Endothelial cell of umbilical vein (primary cell): ENCODE measurements at places on chromosomes 5 and 9. TPM values are rescaled to one million over a fixed set of nuclear protein-coding genes. Genes with fewer than 3 reads are reported as not detected.

NUDT12 gene
- total RNA-seq, result 3.6 and 4.9 TPM in 2 replicates

DMRT3 gene
- not detected in 2 replicates for total RNA-seq

ABCA2 gene
- 20.0 and 23.4 TPM in 2 replicates for total RNA-seq

TNC gene
- total RNA-seq, result 0.29 TPM in 1 of 2 replicates, not detected in the other

SYNPO gene
- 93.9 and 121 TPM in 2 replicates for total RNA-seq

IL7R gene
- total RNA-seq, result 1.2 TPM in 2 replicates

HMMR gene
- total RNA-seq, result 26.0 and 31.0 TPM in 2 replicates

SPINK6 gene
- not detected in 2 replicates for total RNA-seq

CSF1R gene
- total RNA-seq, result not detected in 2 replicates

SNAPC4 gene
- total RNA-seq, result 14.7 and 17.5 TPM in 2 replicates

ANXA6 gene
- 240 and 266 TPM in 2 replicates for total RNA-seq

ACOT12 gene
- total RNA-seq, result not detected in 2 replicates

LMX1B gene
- not detected in 2 replicates for total RNA-seq

PCDHA4 gene
- total RNA-seq, result 0.04 and 0.14 TPM in 2 replicates

PCDHA1 gene
- not detected in 2 replicates for total RNA-seq

SEMA4D gene
- total RNA-seq, result 14.6 and 15.7 TPM in 2 replicates

IFNK gene
- total RNA-seq, result not detected in 2 replicates

KIF12 gene
- total RNA-seq, result 0.51 and 0.97 TPM in 2 replicates

LCN12 gene
- 0.35 TPM in 1 of 2 replicates, not detected in the other for total RNA-seq

SLC6A18 gene
- total RNA-seq, result not detected in 2 replicates

PCAT7 gene
- not detected in 2 replicates for total RNA-seq

PCDHA7 gene
- total RNA-seq, result 0.14 TPM in 1 of 2 replicates, not detected in the other

CRAT gene
- total RNA-seq, result 34.2 and 36.8 TPM in 2 replicates

DRD1 gene
- total RNA-seq, result not detected in 2 replicates

PCDHGA6 gene
- 2.7 and 2.9 TPM in 2 replicates for total RNA-seq

GPR151 gene
- total RNA-seq, result not detected in 2 replicates

PJA2 gene
- 61.8 and 64.9 TPM in 2 replicates for total RNA-seq

PLCXD3 gene
- total RNA-seq, result not detected in 2 replicates

CDKN2A gene
- total RNA-seq, result 8.5 and 9.3 TPM in 2 replicates

FNBP1 gene
- 36.2 and 43.9 TPM in 2 replicates for total RNA-seq

TAF11L10 gene
- total RNA-seq, result not detected in 2 replicates

PTGES gene
- total RNA-seq, result not detected in 2 replicates

CAPSL gene
- total RNA-seq, result not detected in 2 replicates

PFDN1 gene
- total RNA-seq, result 107 and 108 TPM in 2 replicates

C9orf40 gene
- 5.1 and 7.5 TPM in 2 replicates for total RNA-seq

PRLR gene
- not detected in 2 replicates for total RNA-seq
